H4 (cell line): ENCODE measurements at places on chromosomes 5 and 9. TPM values are rescaled to one million over a fixed set of nuclear protein-coding genes. Genes with fewer than 3 reads are reported as not detected.

Gene OCLN
- 2.9 and 5.2 TPM in 2 replicates for total RNA-seq

Gene GRXCR2
- total RNA-seq = not detected in 2 replicates

Gene GLE1
- total RNA-seq = 30.3 and 35.5 TPM in 2 replicates

Gene IL9
- not detected in 2 replicates for total RNA-seq

Gene MEGF10
- total RNA-seq = 0.14 TPM in 1 of 2 replicates, not detected in the other

Gene FUT7
- total RNA-seq = not detected in 2 replicates

DNA sequence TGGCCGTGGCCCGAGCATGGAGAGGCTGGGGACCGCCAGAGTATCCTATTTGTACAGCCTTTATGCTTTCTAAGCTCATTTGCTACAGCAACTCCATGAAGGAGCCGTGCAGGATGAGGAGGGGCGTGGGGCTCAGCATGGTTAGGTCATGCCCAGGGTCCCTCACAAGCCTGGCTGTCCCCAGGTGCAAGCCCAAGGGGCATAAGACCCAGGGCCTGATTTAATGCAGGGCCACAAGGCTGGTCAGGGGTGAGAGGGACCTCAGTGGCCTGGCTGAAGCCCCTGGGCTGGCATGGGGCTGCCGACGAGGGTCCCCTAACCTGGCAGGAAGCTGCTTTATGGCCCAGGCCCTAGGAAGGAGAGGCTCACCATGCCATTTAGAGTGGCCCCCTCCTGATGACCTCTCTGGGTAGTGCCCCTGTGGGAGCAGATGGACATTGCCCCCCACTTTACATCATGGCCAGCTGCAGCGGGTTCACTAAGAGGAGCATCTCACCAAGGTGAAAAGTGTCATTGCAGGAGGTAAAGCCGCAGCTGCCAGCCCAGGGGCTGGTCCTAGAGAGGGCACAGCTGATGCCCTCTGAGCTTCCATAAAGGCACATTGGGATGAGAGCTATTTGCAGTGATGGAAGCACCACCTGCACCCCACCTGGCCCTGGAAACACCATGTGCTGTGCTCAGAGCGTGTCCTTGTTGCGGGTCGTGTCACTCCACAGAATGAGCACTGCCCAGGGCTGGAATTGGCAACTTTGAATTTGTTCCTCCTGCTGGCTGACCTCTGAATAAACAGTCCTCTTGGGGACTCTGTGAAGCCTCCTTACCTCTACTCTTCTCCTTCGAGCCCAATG, 58.9 kb downstream of the ZNF618 start:
- no peak for DNase-seq

- no peak for DNase-seq
Observed at GRCh38 chr9:97389249-97389648, 22.6 kb upstream of the TDRD7 start.

GRCh38 chr9:137083394-137084004, 3.3 kb upstream of the MAN1B1 start:
- peak; percentile 89 for DNase-seq

GRCh38 chr5:13331585-13331984, 612.9 kb downstream of the DNAH5 start:
- DNase-seq = no peak

- no peak for DNase-seq
Observed at GRCh38 chr9:5857928-5858327, 25.0 kb upstream of the ERMP1 start.

- DNase-seq = no peak
Observed at GRCh38 chr9:133470988-133471387, 7.9 kb downstream of the SLC2A6 start.

DNA sequence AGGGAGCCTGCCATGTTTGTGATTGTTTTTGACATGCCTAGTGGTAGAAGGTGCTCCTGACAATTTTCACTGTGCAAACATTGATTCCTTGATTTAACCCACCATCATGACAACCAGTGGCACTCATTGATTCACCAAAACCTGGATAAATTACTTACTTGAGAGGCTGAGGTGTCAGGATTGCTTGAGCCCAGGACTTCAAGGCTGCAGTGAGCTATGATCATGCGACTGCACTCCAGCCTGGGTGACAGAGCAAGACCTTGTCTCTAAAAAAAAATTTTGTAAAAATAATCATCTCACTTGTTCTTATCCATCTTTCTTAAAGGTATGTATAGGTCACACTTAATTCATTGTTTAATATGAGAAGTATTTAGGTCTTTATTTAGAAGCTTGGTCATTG, 401.3 kb downstream of the ARRDC3 start:
- DNase-seq = no peak

DNA sequence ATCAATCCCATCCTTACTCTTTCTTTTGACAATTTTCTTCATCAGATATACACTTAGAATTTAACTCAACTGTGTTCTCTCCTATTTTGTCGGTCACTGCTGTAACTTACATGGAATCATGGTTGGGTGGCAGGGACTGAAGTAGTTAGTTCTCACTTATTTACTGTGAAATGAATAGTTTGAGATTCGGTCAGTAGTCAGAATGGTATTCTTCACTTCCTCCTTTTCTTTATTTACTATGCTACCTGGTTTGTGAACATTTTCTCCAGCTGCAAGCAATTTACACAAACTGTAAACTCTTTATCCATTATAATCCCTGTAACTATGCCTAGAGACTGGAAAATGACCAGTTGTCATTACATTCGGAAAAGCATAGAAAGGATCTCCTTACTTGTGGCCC, 41.5 kb upstream of the GDNF start:
- no peak for DNase-seq

DNA sequence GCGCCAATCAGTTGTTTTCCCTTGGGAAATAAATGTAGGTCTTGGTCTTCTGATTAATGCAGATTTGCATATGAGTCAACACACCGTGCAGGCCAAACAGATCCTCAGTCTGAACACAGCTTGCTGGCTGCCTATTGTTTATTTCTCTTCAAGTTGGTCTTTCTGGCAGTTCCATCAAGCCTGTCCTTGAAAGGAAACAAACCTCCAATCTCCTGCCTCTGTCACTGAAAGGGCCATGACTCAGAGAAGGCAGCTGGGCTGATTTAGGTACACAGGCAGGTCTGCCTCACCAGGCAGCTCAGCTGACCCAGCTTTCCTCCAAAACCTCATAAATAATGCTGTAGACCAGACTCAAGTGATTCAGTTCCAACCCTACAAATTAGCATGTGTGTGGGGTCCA, 175.9 kb downstream of the MAN2A1 start:
- DNase-seq = peak; percentile 99

DNA sequence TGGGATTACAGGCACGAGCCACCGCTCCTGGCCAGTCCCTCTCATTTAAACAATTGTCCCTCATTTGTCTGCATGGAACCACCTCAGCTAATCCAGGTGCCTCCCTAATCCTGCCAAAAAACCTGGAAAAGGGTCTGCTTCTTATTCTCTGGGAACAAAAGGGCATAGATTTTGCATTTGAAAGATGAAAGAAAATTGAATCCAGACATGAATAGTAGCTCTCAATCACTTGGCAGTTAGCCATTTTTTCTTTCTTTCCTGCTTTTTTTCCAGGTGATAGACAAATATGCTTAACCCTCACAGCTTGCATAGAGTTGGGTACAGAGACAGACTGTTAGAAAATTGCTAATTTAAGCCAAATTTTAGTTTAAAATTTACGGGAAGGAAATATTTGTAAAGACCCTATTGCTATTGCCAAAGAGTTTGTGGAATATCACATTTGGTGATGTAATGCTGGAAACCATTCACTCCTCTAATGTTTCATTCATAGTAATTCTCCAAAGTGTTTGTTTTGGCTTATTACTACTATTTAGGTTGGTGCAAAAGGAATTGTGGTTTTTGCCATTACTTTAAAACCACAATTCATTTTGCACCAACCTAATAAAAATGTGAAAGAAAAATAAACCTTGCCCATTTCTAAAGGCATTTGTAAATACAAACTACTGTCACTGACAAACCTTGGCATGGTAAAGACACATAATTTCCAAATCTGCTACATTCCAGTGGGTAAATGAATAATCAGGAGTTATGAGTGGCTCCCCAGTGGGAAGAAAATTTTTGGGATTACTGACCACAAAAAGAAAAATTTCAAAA, 80.5 kb upstream of the JAK2 start:
- peak; percentile 61 for DNase-seq

- DNase-seq = no peak
Observed at GRCh38 chr5:92147798-92148197, 764.7 kb upstream of the ARRDC3 start.

DNA sequence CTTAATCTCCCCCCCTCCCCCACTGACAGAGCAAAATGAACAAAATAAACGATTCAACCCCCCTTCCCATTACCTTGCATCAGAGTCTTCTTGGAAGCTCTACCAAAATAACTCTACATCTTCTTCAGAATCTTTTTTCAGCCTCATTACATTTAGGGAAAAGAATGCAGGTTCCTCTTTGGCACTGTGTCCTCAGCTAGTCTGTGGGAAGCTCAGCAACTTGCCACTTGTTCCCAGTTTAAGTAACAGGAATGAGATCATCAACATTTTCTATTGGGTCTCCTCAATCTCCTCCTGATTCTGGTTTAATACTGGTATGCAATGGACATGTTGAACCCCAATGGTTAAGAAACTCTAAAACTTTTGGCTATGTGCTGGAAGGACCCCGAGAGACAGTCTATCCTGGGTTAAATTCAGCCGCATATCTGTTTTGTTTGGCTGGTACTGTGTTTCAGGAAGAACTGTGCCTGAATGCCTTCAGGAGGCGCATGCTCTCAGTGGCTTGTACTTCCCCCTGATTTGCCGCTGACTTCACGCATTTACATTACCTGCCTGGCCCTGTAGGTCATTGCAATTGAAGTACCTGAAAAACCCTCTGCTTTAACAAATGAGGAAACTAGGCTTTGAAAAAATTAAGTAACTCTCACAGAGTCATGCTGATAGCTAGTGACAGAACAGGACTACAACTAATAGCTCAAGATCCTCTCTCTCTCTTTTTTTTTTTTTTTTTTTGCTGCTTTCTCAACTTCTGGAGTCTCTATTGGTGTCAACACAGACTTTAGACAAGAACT, 78.1 kb upstream of the HMHB1 start:
- no peak for DNase-seq

- no peak for DNase-seq
Observed at GRCh38 chr9:75490326-75490725, 400.1 kb upstream of the PCSK5 start.

GRCh38 chr9:131237931-131238401, 38.3 kb downstream of the FAM78A start:
- peak; percentile 53 for DNase-seq

DNA sequence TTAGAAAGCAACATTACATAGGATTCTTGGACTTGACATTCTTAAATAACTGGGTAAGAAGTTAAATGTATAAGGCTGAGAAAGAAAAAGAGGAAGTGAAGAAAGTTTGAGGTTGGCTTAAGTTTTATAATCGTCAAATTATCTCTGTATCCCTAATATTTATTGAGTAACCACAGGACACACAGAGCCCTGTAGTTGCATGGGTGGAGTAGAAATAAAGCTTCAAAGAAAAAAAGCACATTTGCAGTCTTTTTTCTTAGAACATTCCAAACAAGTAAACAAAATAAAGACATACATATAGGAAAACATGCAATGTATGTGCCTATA, 137.0 kb downstream of the CCDC192 start:
- DNase-seq = no peak

GRCh38 chr5:34639852-34640626, 16.1 kb upstream of the RAI14 start:
- DNase-seq = no peak

DNA sequence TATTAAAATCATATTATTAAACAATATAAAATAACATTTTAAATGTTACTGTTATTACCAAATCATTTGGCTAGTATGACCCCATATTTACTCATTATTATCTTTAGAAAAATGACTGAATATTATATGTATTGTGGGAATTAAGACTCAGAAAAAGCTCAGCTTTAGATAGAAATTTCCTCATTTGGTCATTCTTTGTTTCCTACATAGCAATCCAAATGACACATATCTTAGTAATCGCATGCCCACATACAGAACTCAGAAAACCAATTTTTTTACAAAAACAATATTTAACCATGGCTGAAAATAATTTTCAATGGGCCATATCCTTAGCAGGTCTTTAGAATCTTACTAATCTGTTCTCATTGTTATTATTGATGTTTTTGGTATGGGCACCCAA, 53.8 kb upstream of the TSLP start:
- DNase-seq = no peak
